ENCODE measurements at places on chromosomes 2 and 18. TPM values are rescaled to one million over a fixed set of nuclear protein-coding genes. Genes with fewer than 3 reads are reported as not detected.

DNA sequence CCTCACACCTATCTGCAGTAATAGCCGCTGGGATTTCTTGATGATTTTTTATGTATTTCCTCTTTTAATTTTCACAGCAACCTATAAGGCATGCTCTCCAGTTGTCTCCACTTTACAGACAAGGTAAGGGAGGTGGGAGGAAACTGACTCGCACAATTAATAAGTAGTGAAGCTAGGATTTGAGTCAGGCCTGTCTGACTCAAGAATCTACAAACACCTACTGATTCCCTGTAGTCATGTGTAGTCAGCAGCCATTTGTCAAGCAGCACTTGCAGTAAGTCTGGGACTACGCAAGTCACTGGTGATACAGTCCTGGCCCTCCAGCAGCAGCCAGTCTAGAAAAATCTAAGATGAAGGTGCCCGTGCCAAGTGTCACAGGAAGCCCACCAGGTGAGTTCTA lies 193.6 kb upstream of the PKDCC start:
- DNase-seq: no peak
- H3K36me3 ChIP-seq: no peaks in the 10 kb centered on the region
- peaks cover 10% of the 10 kb centered on the region for H3K27me3 ChIP-seq
- H3K27ac ChIP-seq: no peak overlapping the region

DNA sequence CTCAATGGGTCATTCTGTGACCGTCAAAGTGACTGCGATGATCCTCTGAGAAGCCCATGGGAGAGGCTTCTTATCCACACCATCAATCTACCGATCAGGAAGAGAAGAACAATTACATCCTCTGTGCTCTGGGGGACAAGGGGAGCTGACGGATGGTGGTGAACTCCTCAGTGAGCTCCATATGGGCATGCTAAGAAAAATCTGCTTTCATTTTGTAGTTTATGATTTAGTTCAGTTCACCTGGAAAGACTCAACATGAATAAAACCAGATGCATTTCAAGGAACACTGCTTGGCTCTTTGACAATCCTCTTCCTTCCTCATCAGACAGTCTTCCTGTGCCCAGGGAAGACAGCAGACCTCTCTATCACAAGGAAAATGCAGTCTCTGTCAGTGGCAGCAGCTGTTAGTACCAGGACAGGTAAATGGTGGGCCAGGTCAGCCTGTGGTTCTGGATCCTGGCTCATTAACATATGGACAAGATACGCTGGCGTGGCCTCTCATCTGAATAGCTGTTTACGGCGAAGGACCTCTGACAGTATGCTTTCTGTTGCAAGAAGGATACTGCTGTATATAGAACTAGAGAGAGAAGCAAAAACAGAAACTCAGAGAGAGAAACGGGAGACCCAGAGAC lies 176.9 kb downstream of the BCL2 start:
- H3K27me3 ChIP-seq: peaks cover 3% of the 10 kb centered on the region
- H3K4me3 ChIP-seq: no peak overlapping the region
- H3K27ac ChIP-seq: no peak overlapping the region
- H3K4me1 ChIP-seq: peaks cover 49% of the 10 kb centered on the region

VWA3B gene
- not detected for total RNA-seq

GRCh38 chr2:10083692-10084211 lies 3.5 kb upstream of the CYS1 start:
- peaks cover 12% of the 10 kb centered on the region for H3K27me3 ChIP-seq
- H3K4me1 ChIP-seq: peaks cover 25% of the 10 kb centered on the region
- H3K36me3 ChIP-seq: no peaks in the 10 kb centered on the region

GRCh38 chr2:120261387-120262006 lies 8.8 kb downstream of the RALB start:
- DNase-seq: no peak
- no peak overlapping the region for H3K4me3 ChIP-seq
- H3K27ac ChIP-seq: no peak overlapping the region
- H3K27me3 ChIP-seq: no peaks in the 10 kb centered on the region
- peaks cover 7% of the 10 kb centered on the region for H3K36me3 ChIP-seq
- H3K4me1 ChIP-seq: peaks cover 3% of the 10 kb centered on the region

GRCh38 chr18:293536-293935 lies 25.7 kb upstream of the THOC1 start:
- H3K4me1 ChIP-seq: peaks cover 17% of the 10 kb centered on the region
- H3K4me3 ChIP-seq: no peak overlapping the region
- no peak for DNase-seq
- no peak overlapping the region for H3K27ac ChIP-seq
- no peaks in the 10 kb centered on the region for H3K27me3 ChIP-seq
- H3K36me3 ChIP-seq: no peaks in the 10 kb centered on the region

GRCh38 chr2:100018341-100019193 lies 123.8 kb downstream of the AFF3 start:
- no peaks in the 10 kb centered on the region for H3K27me3 ChIP-seq
- no peak for DNase-seq
- H3K4me3 ChIP-seq: peak overlapping the region; percentile 37
- no peaks in the 10 kb centered on the region for H3K36me3 ChIP-seq

LAMA1 gene
- total RNA-seq: 3.9 TPM

- DNase-seq: no peak
- H3K36me3 ChIP-seq: no peaks in the 10 kb centered on the region
- no peak overlapping the region for H3K27ac ChIP-seq
- peaks cover 7% of the 10 kb centered on the region for H3K4me1 ChIP-seq
Observed at GRCh38 chr2:166148500-166149400, 20.9 kb upstream of the SCN1A start.

GRCh38 chr2:159516241-159516758 lies 100.0 kb downstream of the BAZ2B start:
- H3K4me3 ChIP-seq: peak overlapping the region; percentile 66
- H3K27ac ChIP-seq: peak overlapping the region; percentile 93
- peaks cover 32% of the 10 kb centered on the region for H3K4me1 ChIP-seq
- H3K36me3 ChIP-seq: no peaks in the 10 kb centered on the region

TPO gene
- total RNA-seq: not detected

CPSF3 gene
- total RNA-seq: 31.3 TPM

DSG1 gene
- not detected for total RNA-seq

NGEF gene
- not detected for total RNA-seq

GRCh38 chr2:126849991-126850535 lies 48.6 kb upstream of the TEX51 start:
- H3K4me3 ChIP-seq: no peak overlapping the region
- H3K27me3 ChIP-seq: peaks cover 29% of the 10 kb centered on the region
- H3K36me3 ChIP-seq: no peaks in the 10 kb centered on the region
- no peaks in the 10 kb centered on the region for H3K4me1 ChIP-seq
- H3K27ac ChIP-seq: no peak overlapping the region

GRCh38 chr2:126749537-126749936 lies 93.6 kb downstream of the GYPC start:
- no peaks in the 10 kb centered on the region for H3K4me1 ChIP-seq
- no peak overlapping the region for H3K4me3 ChIP-seq
- no peak overlapping the region for H3K27ac ChIP-seq
- peaks cover 9% of the 10 kb centered on the region for H3K27me3 ChIP-seq
- H3K36me3 ChIP-seq: no peaks in the 10 kb centered on the region

ANKRD29 gene
- total RNA-seq: 0.48 TPM

- DNase-seq: no peak
- no peak overlapping the region for H3K4me3 ChIP-seq
- no peaks in the 10 kb centered on the region for H3K36me3 ChIP-seq
- no peaks in the 10 kb centered on the region for H3K27me3 ChIP-seq
- H3K27ac ChIP-seq: no peak overlapping the region
Observed at GRCh38 chr18:28108254-28108653, 68.7 kb downstream of the CDH2 start.

CPLX4 gene
- total RNA-seq: not detected

DNA sequence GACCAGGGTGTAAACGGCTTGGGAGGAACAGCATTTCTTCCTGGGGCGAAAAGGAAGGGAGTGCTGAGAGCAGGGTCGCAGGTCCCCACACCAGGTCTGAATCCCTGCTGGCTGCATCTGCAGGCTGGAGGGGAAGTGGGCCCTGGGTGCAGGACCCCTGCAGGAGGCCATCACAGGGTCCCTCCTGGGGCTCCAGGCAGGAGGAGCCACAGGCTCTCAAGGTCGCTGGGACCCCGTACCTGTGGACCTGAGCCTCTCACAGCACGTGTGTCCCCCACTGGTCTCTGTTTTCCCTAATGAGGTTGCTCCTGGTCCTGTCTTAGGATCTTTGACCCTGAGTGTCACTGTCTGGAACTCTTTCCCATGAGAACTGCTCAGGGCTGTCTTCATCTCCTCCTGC lies 147.8 kb upstream of the ZNF236 start:
- H3K36me3 ChIP-seq: no peaks in the 10 kb centered on the region
- no peak overlapping the region for H3K4me3 ChIP-seq
- peaks cover 10% of the 10 kb centered on the region for H3K27me3 ChIP-seq
- H3K27ac ChIP-seq: no peak overlapping the region
- DNase-seq: no peak

DNA sequence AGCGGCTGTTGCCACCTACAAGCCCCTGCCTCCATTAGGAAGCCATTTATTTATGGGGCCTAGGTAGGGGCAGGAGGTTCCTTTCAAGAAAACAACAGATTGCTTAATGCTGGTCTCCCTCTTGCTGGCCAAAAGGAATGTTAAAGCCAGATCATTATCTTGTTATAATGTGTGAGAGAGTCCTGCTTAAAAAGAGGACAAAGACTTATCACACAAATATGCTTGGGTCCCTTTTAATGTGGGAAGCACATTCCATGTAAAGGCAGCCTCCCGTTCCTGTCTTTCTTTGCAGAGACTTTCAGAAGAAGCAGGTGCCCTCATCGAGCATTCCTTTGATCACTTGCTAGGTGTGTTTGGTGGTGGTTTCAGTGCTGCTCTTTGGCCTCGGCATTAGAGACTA lies 76.4 kb downstream of the AGAP1 start:
- no peak overlapping the region for H3K27ac ChIP-seq
- peaks cover 2% of the 10 kb centered on the region for H3K36me3 ChIP-seq
- no peak for DNase-seq
- H3K27me3 ChIP-seq: no peaks in the 10 kb centered on the region
- peaks cover 13% of the 10 kb centered on the region for H3K4me1 ChIP-seq
- no peak overlapping the region for H3K4me3 ChIP-seq

- peaks cover 79% of the 10 kb centered on the region for H3K4me1 ChIP-seq
- no peak for DNase-seq
- H3K36me3 ChIP-seq: peaks cover 33% of the 10 kb centered on the region
- H3K27ac ChIP-seq: peak overlapping the region; percentile 93
- H3K4me3 ChIP-seq: peak overlapping the region; percentile 25
Observed at GRCh38 chr2:188983427-188984064, 9.4 kb downstream of the COL3A1 start.

All from chondrocyte (in vitro differentiated cells).